ENCODE measurements at places on chromosomes 1 and 21.

- no peak for DNase-seq
Measured at GRCh38 chr1:95382000-95382786, 148.2 kb downstream of the RWDD3 start.

DNA sequence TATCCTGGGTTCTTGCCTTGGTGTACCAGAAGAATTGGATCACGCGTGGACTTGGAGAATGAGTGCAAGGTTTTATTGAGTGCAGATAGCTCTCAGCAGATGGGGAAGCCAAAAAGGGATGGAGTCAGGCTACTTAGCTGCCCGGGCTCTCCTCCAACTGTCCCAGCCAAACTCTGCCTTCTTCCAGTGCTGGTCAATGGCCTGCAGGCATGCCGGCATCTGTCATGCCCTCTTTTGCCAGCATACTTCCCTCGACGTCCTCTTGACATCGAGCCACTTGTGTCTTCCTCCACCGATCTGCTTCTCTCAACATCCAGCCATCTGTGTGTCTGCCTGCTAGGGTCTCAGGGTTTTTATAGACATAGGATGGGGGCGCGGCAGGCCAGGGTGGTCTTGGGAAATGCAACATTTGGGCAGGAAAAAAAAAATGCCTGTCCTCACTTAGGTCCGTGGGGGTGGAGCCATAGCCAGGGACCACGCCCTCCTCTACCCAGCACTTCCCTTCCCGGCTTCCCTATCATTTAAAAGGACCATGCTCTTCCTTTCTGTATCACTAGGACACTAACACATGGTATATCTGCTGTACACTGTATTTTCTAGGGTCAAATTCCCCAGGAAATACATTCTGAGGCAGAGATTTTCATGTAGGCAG lies 47.0 kb upstream of the BCAR3 start:
- DNase-seq: peak; percentile 17

DNA sequence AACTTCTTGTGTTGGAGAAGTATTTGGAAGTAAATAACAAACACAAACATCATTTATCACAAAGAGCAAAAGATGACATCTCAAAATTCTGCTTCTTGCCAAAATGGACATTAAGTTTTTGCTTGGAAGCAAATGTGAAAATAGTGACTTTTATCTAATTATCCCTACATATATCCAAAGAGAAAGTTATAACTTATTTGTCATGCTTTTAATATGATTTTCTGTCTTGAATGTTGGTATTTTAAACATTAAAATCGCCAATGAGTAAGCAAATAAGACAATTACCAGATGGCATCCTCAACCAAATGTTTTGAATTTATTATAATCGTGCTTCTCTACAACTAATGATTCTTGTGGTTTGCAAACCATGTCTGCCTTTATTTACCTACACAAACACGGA lies 594.3 kb downstream of the KIF26B start:
- DNase-seq: no peak

DNA sequence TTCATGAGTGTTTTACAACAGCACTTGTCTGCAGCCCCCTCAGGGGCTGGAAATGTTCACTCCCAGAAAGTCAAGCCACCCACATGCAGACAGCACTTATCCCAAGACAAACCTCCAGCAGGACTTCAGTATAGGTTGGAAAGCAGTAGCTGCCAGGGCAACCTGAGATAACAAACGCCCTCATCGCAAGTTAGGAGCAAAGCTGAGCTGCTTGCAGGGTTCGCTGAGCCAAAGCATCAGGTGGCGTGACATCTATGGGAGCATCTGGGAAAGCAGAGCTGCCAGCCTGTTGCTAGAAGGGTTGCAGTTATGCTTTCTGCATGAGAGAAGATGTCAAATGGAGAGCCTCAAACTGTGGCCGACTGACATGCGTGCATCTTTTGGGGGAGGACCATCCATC lies 4.2 kb upstream of the STXBP3 start:
- no peak for DNase-seq

DNA sequence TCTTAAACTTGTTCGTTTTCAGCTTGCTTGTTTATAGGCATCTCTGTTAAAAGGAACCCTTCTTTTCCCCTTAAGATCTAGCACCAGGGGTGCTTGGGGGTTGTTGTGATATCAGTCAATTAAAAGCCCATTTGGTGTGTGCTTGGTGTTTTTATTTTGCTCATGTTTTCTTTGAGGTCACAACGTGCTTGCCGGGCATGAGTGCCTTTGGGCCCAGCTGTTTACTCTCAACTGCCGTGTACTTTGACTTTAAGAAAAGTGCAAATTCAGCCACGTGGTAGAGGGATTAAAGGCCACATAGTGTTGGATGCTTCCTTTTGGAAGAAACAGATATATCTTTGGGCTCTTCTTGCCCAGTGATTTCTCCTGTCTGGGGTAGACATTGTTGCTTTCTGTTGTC lies 10.5 kb downstream of the ARID1A start:
- no peak for DNase-seq

All from pons (tissue), 1 donor.